Breast epithelium (tissue), 4 donors: ENCODE measurements at places on chromosomes 3 and 15. TPM values are rescaled to one million over a fixed set of nuclear protein-coding genes. Genes with fewer than 3 reads are reported as not detected.

DNA sequence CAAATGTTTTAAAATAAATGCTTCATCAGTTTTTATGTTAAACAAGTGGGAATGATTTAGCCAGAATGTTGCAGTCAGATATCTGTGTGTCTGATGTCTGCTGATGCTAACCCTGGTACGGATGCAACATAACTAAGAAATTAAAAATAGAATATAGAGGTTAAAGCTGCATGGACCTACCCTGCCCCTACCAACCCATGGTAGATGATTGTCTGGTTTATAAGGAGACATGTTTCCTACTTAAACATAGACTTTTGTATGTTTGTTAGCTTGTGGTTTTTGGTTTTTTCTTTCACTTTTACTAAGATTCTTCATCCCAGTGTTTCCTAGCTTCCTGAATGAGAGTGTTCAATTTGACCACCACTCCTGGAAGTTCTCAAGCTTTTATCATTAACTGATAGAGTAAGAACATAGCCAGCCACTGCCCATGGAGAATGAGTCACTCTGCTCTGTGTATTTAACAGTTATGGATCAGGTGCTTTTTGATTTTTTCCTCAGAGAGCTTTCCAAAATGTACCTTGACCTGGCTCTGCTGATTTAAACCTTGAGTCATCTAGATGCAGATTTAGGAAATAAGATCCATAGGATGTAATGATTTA, 70.7 kb upstream of the VEPH1 start:
- DNase-seq = no peak

DNA sequence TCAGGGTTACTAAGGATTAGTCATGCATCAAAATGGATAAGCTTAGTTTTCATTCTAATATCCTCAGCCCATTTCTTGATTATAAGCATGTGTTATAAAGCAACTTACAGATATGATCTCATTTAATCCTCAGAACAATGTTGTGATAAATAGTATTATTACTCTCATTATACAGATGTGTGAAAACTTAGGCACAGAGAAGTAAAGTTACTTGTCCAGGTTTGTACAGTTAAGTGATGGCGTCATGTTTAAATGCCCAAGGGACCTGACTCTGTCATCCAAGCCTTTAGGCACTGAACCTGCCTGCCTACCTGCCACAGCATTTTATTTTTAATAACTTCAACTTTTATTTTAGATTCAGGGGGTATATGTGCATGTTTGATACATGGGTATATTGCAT, 472.9 kb upstream of the SEMA6D start:
- DNase-seq = no peak

GPR160 gene
- 27.9 TPM for total RNA-seq

DNA sequence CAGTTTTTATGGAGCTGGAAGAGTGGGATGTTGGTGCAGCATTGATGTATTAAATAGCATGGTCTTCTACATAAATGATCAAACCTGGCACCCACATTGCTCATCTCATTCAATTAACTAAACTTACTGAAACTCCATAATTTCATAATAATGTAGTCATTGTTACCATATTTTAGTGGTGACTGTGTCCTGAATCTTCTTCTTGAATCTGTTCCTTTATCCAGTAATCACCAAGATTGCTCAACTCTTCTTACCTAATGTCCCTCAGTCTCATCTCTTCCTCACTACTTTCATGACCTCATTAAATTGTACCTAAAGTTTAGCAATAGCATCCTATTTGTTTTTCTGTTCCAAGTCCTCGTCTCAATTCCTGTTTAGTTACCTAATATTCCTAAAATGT, 69.8 kb downstream of the FGF7 start:
- no peak for DNase-seq

ULK3 gene
- total RNA-seq = 48.8 TPM

GRCh38 chr15:81573098-81573746, 199.2 kb upstream of the TMC3 start:
- DNase-seq = no peak

GRCh38 chr3:48595526-48596121, 495 bp upstream of the COL7A1 start:
- DNase-seq = peak; percentile 43

GRCh38 chr15:85708402-85708941, 86.3 kb downstream of the KLHL25 start:
- DNase-seq = no peak

DNA sequence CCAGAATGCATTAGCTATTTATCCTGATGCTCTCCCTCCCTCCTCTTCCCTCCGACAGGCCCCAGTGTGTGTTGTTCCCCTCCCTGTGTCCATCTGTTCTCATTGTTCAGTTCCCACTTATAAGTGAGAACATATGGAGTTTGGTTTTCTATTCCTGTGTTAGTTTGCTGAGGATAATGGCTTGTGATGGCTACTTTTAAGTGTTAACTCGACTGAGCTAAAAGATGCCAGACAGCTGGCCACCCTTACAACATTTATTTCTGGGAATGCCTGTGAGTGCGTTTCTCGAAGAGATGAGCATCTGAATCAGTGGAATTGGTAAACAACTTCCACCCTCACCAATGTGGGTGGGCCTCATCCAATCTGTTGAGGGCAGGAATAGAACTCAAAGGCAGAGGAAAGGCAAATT, 24.7 kb upstream of the TM2D3 start:
- DNase-seq = no peak
